Cortex of kidney (tissue), 1 donor: ENCODE measurements at places on chromosomes 11 and 22.

- no peak for DNase-seq
Measured at GRCh38 chr11:118771547-118772288, 19.2 kb downstream of the DDX6 start.

DNA sequence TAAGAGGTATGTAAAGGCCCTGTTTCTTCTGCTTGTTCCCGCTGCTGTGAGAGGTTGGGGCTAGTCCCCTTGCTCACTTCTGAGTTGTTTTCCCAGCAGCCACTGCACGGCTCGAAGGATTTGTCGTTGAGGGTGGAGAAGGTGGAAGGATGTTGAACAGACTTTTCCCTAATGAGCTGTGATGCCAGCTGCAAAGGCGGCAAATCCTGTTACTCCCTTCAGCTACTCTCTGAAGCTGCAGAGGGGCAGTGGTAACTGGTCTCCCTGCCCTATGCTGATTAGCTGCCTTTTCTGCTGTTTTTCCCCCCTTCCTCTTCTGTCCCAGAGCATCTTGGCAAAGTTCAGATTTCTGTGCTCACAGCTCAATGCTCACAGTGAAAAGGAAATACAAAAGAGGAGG lies 90.4 kb upstream of the SLC25A18 start:
- no peak for DNase-seq

GRCh38 chr11:86955111-86955360 lies 159 bp downstream of the FZD4 start:
- DNase-seq = no peak

DNA sequence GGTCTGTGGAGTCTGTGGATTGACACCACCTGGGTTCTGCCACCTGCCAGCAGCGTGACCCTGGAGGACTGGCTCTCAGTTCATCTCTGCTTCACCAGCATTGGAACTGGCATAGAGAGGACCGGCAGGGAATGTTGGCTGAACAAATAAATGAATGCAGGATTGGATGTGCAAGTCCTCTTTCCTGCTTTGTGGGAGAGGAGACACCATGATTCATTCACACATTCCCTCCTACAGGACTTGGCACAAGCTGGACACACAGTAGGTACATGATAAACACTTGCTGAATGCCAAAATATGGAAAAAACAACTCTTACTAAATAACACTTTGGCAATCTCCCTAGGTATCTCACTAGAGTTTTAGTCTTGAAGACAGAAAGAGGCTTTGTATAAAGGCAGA lies 116.6 kb upstream of the NARS2 start:
- no peak for DNase-seq

DNA sequence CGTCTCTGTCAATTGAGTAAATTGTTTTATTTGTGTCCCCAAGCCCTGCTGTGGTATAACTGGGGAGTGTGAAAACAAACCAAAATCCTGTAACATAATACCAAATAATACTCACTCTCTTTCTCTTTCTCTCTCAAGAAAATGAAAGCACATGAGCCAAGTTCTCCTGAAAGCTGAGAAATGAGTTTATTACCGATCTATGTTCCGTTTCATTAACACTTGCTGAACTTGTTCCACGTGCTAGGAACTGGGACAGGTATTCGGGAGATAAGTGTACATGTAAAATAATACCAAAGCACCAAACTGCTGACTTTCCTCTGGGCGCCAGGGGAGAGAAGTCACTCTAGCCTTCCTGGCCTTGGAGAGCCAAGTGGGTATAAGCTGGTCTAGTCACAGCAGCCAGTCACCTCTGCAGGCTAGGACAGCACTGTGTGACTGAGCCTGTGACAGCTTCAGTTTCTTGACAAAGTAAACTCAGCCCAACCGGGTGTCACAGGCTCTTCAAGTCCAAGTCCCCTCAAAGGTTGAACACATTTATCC lies 23.1 kb downstream of the CD6 start:
- no peak for DNase-seq

DNA sequence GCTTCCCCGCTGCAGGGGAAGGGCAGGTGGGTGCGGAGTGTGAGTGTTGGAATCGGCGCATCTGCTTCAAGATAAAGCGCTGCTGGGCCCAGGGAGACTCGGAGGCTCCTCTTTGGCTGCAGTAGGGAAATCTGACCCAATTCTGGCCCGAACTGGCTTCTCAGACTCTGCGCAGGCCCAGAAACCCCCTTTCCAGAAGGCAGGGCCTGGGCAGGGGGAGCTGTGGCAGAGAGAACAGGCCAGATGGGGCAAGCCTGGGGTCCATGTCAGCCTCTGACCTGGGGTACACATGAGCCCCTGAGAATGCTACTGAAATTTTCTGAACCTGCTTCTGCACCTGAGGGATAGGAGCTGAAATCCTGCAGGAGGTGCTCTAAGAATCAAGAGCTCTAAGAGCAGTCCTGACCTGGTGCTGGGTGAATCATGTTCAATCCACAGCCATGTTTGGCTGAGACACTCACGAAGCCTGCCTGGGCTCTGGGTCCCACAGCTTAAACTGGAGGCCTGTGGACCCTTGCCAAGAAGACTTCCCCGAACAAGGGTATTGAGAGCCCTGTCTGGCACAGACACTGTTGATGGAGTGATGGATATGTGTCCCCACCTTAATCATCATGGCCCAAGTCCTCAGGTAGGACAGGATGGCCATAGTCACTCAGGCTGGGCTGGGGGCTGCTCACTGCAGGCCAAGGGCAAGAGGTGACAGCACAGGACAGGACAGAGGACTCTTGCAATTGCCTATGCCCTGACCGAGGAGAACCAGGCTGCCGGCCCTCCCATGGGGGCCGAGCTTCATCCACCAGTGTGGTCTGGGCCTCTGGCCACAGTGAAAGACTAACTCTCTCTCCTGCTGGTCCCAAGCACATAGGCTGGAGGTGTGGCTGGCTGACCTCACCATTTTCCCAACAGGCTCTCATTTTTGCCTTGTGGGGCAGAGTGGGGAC lies 6.9 kb downstream of the RAB3IL1 start:
- no peak for DNase-seq

- no peak for DNase-seq
Measured at GRCh38 chr22:20578192-20578591, 70.8 kb downstream of the MED15 start.

DNA sequence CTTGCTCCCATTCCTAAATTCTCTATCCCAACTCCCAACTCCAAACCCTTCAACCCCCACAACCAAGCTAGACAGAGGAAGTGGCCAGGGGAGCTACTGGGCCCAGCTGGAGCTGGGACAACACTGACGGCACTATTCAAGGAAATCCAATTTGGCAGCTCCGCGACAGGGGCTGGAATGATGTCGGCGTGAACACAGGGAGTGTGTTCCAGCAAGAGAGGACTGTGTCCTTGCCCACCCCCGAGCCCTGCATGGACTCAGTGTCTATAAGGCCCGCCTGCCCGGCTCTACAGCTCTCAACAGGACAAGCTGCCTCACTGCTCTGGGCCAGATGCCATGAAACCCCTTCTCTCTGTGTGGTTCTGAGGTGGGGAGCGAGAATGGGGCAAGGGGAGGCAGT lies 11.3 kb downstream of the PCSK7 start:
- DNase-seq = no peak

- no peak for DNase-seq
Measured at GRCh38 chr22:21865041-21865440, 2.4 kb downstream of the MAPK1 start.

DNA sequence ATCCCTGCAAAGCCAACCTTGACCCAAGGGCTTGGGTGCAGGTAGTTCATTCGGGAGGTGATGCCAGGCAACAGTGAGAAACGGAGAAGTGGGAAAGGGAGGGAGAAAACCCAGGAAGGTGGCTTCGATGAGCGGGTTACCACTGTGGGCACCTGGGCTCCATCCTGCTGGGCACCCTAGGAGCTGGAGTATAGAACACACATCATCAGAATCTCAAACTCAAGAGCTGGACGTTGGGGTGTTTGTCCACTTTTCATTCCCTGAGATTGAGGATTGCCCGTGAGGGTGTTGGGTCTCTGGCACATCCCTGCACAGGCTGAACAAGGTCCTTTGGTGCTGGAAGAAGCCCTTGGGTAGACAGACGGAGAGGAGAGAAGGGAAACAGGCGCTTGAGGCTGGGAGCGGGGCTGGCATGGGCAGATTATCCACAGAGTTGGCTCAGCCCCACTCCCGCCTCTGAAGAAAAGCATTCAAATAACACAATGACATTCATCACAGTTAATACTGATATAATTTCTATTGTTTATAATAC lies 70.4 kb downstream of the LRRC32 start:
- no peak for DNase-seq

GRCh38 chr11:128179512-128179911 lies 407.8 kb downstream of the ETS1 start:
- DNase-seq = no peak

DNA sequence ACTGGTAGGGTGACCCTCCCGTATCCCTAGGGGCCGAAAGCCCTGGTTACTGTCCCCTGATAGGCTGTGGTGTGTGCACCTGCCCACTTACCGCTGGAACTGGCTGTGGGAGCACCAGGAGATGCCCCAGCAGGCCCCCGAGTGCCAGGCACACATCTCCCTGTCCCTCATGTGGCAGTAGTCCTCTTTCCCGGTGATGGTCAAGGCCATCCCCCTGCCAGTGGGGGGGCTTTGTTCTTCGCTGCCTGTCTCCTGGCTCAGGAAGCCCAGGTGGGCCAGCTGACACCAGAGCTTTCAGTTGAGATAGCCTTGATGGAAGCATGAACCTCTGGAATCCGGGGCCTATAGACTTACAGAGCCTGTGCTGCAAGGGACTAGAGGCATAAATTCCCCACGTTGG lies 100.5 kb downstream of the MPPED1 start:
- DNase-seq = no peak

- DNase-seq = no peak
Measured at GRCh38 chr22:33983558-33983957, 63.3 kb upstream of the LARGE1 start.

- no peak for DNase-seq
Measured at GRCh38 chr22:50710221-50710620, 27.8 kb upstream of the ACR start.

- no peak for DNase-seq
Measured at GRCh38 chr11:102050927-102051575, 3.8 kb downstream of the CFAP300 start.

GRCh38 chr11:31676280-31676982 lies 134.7 kb downstream of the PAX6 start:
- DNase-seq = no peak

DNA sequence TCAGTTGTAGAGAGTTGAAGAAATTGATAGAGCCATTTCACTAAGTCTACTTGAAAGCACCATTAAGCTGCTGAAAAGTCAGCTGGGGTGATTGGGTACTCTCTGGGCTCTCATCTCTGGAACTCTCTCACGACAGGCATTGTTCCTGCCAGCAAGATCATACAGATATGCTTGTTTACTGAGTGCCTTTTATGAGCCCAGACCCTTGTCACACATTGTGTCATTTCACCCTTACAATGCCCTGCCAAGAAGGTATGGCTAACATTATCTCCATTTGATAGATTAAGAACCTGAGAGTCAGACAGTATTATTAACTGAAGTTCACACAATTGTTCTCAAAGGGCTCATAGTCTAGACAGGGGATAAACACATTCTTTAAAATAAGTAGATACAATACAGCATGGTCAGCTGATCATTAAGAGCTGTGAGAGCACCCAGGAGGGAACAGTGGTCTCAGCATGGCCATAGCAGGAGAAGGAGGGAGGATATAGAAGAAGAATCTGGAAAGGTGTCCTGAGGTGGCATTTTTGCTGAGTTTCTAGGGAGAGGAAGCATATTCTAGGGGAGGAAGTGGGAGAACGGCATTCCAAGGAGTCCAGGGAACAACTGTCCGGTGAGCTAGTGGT lies 580.5 kb downstream of the INSC start:
- no peak for DNase-seq

GRCh38 chr11:95544095-95544856 lies 245.3 kb downstream of the FAM76B start:
- DNase-seq = no peak

- DNase-seq = no peak
Measured at GRCh38 chr22:35138521-35138920, 72.6 kb downstream of the ISX start.

DNA sequence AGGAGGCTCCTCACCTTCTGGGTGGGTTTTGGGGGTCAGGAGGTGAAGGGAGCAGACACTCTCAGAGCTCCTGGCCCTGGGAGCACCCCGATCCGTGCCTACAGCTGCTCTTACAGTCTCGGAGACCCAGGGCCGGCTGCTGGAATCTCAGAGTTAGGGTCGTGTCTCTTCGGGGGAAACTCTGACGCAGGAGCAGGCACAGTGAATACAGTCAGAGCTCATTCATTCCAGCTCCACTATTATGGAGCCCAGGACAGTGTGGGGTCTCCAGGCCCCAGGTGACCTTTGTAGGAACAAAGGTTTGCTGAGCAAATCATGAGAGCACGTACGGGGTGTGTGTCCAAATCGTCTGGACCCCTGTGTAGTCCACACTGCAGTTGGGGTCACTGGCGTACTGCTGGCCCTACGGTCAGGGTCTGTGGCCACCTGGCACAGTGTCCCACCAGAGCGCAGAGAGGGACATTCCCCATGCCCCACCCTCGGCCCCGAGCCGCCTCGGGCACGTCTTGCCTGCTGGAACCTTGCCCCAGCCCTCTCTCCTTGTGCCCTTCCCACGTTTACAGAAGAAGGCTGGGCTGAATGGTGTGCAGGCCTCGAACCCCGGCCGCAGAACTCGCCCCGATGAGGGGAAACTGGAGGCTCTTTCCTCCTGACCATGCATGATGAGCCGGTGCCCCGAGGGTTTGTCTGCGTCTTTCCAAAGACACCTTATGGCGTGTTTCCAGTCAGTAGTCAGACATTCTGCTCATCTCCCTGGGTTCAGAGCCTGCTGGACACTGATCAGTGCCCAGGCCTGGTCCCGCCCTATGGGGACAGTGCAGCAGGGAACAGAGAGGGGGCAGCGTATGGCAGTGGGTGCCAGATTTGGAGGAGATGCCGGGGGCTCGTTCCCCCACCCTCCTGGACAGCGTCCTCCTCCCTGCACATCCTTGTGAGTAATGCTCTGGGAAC lies 1166.6 kb downstream of the BRD1 start:
- no peak for DNase-seq

DNA sequence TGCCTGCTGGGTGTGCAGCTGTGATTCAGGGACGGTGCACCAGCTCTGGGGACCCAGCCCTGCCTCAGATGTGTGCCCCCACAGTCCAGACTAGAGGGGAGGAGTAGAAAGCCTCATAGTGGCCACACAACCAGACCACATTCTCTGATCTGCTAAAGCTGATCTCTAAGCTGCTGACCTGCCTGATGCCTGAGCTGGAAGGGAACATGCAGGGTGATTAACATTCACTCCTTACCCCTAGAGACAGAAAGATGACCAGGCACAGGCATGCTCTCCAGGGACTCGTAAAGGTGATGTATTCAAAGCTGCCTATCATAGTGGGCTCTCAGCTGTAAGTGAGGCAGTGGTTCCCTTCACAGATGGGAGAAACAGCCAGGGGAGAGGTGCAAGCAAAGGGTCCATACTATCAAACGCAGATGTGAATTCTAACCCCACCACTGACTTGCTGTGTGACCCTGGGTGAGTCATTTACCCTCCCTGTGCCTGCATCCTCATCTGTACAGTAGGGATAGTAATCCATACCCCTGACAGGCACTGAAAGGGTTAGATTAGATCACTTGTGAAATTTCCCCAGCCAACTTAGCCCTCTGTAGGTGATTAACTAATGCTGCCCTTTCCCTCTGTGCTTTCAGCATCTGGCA lies 29.0 kb upstream of the LRRC32 start:
- no peak for DNase-seq

- no peak for DNase-seq
Measured at GRCh38 chr11:75369560-75370255, 18.2 kb upstream of the ARRB1 start.

- no peak for DNase-seq
Measured at GRCh38 chr11:64092111-64092760, 56.5 kb downstream of the FLRT1 start.
